ENCODE measurements at places on chromosomes 1 and 21.

DNA sequence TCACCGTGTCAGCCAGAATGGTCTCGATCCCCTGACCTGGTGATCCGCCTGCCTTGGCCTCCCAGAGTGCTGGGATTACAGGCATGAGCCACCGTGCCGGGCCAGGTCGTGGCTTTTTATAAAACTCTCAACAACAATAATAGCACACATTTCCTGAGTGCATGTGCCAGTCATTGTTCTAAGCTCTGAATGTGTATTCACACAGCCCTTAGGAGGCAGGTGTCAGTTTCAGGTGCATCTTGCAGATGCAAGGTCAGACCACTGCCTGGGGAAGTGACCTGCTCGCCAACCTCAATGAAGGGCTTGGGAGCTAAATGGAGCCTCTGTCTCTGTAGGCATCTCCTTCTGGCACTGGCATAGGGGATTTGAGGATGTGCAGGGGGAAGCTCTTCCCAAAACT lies 1.6 kb upstream of the LEFTY2 start:
- no peak for DNase-seq

DNA sequence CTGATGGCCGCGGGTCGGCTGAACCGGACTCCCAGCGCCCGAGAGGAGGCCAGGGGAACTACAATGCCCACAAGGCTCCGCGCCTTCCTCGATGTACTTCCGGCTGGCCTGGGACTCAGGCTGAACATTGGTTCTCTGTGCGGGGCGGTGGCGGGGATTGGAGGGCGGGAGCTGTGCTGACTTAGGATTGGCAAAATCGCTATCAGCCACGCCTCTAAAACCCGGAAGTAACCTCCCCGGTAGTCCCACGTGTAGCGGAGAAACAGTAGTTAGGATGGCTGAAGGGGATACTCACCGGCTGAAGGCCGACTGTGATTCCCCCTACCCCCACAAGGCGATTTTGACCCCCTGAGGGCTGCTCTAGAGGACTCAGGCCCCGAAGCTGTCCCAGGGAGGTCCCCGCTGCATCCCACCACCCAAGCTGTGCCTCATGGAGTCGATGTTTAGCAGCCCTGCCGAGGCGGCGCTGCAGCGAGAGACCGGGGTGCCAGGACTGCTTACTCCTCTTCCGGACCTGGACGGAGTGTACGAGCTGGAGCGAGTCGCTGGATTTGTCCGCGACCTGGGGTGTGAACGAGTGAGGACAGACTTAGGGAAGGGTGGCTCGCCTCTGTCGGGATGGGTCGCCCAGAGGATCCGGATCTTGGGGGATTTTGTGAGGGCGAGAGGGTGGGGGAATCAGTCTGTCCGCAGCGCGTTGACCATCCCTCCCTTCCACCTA lies at the start of gene DPH2:
Gene DPH2, plus strand, starts transcription at position 265 of the 721 bp plus-strand sequence. Its CDS starts 166 bp downstream, at position 431.
- DNase-seq: peak; percentile 94

DNA sequence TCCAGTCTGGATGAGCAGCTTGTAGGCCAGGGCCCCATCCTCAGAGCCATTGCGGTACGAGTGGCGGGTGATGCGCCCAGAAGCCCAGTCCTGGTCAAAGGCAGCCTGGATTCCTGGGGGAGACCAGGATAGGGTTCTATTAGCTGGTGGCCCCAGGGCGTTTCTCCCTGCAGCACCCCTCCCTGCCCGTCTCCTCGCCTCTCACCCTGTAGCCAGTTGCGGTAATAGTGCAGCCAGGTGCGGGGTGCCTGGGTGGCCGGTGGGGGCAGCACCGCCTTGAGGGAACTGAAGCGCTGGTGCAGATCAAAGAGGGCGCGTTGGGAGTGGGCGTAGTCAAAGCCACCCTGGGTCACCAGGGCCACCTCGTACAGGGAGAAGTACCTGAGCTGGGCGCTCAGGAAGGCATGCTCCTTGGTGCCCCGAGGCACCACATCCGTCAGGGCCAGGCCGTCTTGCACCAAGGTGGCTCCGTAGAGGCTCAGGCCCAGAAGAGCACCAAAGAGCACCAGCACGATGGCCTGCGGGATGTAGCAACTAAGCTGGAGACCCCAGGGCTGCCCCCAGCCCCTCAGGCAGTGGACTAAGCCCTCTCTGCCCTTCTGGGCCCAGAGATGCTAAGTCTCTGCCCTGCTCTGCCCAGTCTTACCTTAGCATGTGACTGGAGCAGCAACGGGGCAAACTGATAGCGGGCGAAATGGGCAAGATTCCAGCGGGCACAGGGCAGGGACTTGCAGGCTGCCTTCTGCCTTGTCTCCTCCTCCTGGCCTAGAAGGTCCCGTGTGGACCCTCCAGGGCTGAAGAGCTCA lies 15.7 kb downstream of the PTCH2 start:
- DNase-seq: no peak

DNA sequence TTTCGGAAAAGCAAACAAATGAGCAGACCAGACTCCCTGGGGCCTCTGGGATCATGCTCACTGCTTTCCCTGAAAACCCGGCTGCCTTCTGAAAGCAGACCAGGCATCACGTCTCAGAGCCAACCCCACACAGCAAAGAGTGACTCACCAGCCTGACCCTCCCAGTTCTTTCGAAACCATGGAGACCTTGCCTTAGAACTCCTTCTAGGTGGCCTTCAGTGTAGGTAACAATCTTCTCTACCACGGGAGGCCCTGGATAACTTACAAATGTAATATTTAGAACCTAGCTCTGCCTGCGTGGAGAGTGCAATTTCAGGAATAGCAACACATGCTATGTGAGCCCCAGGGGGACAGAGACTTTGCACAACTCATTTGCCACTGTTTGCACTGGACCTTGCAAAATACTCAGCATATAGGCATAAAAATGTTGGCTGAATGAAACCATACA lies 105.2 kb downstream of the SUSD4 start:
- no peak for DNase-seq

GRCh38 chr1:70980361-70980760 lies 67.3 kb downstream of the PTGER3 start:
- DNase-seq: no peak

Measured in SK-N-DZ (cell line).